ENCODE measurements at places on chromosomes 1 and 21. TPM values are rescaled to one million over a fixed set of nuclear protein-coding genes. Genes with fewer than 3 reads are reported as not detected.
A peak's percentile ranks its signal among the peaks of the same experiment; 100 is the strongest.

The OR2AK2 gene
- not detected for total RNA-seq

The OXCT2 gene
- 0.95 TPM for total RNA-seq

The FMO4 gene
- total RNA-seq: 2.7 TPM

The SLC44A5 gene
- total RNA-seq: 0.31 TPM

DNA sequence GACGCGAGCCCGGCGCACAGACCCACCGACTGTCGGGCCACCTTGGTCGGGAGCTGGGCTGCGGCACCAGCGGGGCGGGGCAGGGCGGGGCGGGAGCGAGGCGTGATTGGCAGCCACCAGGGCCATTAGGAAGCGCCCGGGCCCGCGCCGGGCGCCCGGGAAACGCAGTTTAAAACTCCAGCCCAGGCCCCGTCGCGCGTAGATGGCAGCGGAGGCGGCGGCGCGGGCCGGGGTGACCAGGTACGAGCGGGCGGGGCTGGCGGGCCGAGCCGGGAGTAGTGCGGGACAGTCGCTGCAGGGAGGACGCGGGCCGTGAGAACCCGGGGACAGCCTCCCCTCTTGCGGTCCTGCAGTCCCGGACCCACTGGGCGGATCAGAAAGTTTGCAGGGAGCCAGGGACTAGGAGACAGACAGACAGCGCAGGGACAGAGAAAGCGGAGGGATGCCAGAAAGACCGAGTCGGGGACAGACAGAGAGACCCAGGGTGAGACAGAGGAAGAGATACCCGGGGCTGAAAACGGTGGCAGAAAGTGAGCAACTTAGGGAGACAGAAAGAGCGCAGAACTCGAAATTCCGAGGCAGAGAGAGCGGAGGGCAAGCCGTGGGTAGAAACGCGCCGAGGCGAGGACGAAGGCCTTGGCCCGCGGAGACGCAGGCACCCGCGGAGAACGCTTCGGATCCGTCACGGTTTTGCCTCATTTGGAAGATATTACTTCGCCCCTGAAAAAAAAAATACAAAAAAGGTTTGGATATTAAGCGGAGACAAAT, at the start of gene DMBX1:
TSS of gene DMBX1 (plus strand) at position 199 of the 768 bp plus-strand sequence. CDS start 17,175 bp downstream, outside the sequence.
- H3K36me3 ChIP-seq: no peaks in the 10 kb centered on the region
- H3K4me1 ChIP-seq: peaks cover 5% of the 10 kb centered on the region

GRCh38 chr1:74512170-74512915, at the start of gene LRRC53:
Gene LRRC53 (minus strand): TSS chr1:74512611. CDS start chr1:74483349, 29,262 bp downstream.
- H3K27ac ChIP-seq: peak within 1 kb of the TSS; percentile 60
- no peak for DNase-seq
- H3K4me3 ChIP-seq: no peak within 1 kb of the TSS
- no peaks in the 10 kb centered on the region for H3K4me1 ChIP-seq
- H3K27me3 ChIP-seq: no peaks in the 10 kb centered on the region

DNA sequence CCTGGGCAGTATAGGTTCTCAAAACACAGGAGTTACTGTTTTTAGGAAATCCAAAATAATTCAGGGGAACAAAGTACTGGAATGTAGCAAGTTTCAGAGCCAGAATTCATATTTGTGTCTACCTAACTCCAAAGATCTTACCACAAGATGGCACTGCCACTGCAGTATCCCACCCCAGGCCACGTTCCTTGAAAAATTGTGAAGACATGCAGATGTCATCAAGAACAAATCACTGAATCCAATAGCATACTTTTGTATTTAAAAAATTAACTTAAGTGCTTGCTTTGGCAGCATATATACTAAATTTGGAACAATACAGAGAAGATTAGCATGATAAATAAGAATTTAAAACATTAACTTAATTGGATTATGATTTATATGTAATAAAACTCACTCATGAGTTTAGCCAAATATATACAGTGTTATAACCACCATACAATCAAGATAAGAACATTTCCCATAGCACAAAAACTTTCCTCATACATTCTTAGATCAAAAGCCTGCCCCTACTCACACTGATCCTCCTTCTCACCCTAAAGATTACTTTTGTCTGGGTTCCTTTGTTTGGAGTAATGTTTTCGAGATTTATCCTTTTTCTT, 209.9 kb downstream of the FAF1 start:
- DNase-seq: peak; percentile 22
- peaks cover 2% of the 10 kb centered on the region for H3K36me3 ChIP-seq
- no peak overlapping the region for H3K27ac ChIP-seq
- no peaks in the 10 kb centered on the region for H3K4me1 ChIP-seq

DNA sequence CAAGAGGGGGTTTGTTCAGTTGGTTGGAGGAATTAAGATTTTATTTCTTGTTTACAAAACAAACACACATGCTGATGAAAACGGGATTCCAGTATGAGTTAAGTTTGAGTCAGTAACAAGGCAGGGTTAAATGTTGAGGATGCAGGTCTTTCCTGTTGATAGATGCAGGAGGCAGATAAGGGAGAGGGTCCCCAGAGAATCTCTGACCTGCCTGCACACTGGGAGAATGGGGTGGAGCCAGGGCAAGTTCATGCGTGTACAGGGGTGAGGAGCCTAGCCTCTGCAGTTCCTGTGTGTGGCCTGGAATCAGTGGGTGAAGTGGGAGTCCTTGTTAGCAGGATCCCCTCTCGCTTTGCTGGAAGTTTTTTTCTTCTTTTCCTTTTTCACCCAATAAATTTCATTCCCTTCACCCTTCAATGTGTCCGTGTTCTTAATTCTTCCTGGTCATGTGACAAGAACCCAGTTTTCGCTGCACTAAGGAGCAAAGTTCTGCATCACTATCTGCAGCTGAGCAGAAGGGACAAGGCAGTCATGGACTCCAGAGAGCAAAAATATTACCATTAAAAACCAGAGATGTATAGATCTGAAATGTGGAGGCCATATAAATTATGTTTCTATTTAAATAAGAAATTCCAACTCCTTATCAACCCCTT, 69.9 kb upstream of the MARK1 start:
- DNase-seq: no peak
- H3K4me3 ChIP-seq: no peak overlapping the region
- H3K27ac ChIP-seq: no peak overlapping the region
- no peaks in the 10 kb centered on the region for H3K27me3 ChIP-seq

DNA sequence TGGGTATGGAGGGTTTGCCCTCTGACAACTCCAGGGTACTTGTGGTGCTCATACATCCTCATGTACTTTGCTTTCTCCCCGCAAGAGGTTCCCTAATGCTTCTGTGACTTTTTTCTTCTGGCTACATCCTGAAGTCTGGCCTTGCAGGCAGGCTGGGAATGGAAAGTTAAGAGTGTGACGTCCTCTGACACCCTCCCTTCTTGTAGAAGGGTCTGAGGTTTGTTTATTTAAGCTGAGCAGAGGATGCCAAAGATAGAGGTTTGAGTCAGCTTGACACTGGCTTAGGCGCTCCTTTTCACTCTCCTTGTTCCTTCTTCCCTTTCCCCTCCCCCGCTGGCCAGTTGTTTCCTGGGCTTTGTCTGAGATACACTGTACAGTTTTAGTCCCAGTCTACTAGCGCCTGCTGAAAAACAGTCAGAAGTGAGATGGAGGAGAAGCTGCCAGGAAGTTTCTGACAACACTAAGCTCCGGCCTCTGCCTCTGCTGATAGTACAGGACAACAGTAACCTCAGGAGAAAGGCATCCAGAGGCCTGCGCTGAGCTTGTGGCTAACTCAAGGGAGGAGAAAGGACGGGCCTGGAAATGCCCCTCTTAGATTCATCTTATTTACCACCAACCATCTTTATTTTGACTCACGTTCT, at the start of gene MACF1:
TSS of gene MACF1 (plus strand) at position 255 of the 641 bp plus-strand sequence. CDS start at position 583, 328 bp downstream.
- no peaks in the 10 kb centered on the region for H3K36me3 ChIP-seq
- peak; percentile 94 for DNase-seq
- H3K27me3 ChIP-seq: no peaks in the 10 kb centered on the region
- H3K4me3 ChIP-seq: no peak within 1 kb of the TSS
- peak within 1 kb of the TSS; percentile 91 for H3K27ac ChIP-seq

GRCh38 chr1:100628631-100629081, 90.7 kb downstream of the GPR88 start:
- no peaks in the 10 kb centered on the region for H3K36me3 ChIP-seq
- no peak overlapping the region for H3K4me3 ChIP-seq
- H3K27ac ChIP-seq: no peak overlapping the region

DNA sequence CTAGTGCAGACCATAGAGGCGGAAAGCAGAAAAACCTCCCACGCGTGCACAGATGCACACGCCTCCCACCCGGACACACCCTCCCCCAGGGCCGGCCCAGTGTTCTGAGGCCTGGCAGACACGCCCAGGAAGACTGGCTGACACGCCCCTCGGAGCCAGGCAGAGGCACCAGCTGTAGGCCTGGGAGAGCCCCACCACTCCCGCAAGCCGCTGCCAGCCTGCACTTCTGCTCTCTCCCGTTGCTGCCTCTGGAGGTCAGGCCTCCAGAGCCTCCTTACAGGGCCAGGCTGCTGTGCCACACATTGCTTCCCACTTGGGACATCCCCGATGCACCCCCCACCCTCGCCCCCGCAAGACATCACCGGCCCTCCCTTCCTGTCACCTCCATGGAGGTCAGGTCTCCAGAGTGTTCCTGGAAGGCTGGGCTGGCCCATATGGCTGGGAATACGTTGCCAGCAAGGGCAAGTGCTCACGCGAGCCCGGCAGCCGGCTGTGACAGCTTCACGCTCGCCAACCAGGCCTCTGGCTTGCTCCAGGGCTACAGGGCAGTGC, 40.4 kb downstream of the CASZ1 start:
- peaks cover 3% of the 10 kb centered on the region for H3K4me1 ChIP-seq
- DNase-seq: no peak
- no peaks in the 10 kb centered on the region for H3K27me3 ChIP-seq
- no peaks in the 10 kb centered on the region for H3K36me3 ChIP-seq
- no peak overlapping the region for H3K4me3 ChIP-seq
- H3K27ac ChIP-seq: peak overlapping the region; percentile 58

- no peak overlapping the region for H3K27ac ChIP-seq
- no peak overlapping the region for H3K4me3 ChIP-seq
- no peaks in the 10 kb centered on the region for H3K4me1 ChIP-seq
- H3K27me3 ChIP-seq: no peaks in the 10 kb centered on the region
- DNase-seq: no peak
- H3K36me3 ChIP-seq: no peaks in the 10 kb centered on the region
Observed at GRCh38 chr1:5338466-5338865, 653.8 kb downstream of the NPHP4 start.

GRCh38 chr1:46823151-46823550, 24.3 kb downstream of the CYP4B1 start:
- no peaks in the 10 kb centered on the region for H3K27me3 ChIP-seq
- no peak for DNase-seq
- H3K27ac ChIP-seq: no peak overlapping the region
- no peak overlapping the region for H3K4me3 ChIP-seq
- H3K36me3 ChIP-seq: no peaks in the 10 kb centered on the region
- no peaks in the 10 kb centered on the region for H3K4me1 ChIP-seq

GRCh38 chr1:196558411-196558810, 49.8 kb downstream of the KCNT2 start:
- no peaks in the 10 kb centered on the region for H3K4me1 ChIP-seq
- peak; percentile 30 for DNase-seq
- no peaks in the 10 kb centered on the region for H3K36me3 ChIP-seq

DNA sequence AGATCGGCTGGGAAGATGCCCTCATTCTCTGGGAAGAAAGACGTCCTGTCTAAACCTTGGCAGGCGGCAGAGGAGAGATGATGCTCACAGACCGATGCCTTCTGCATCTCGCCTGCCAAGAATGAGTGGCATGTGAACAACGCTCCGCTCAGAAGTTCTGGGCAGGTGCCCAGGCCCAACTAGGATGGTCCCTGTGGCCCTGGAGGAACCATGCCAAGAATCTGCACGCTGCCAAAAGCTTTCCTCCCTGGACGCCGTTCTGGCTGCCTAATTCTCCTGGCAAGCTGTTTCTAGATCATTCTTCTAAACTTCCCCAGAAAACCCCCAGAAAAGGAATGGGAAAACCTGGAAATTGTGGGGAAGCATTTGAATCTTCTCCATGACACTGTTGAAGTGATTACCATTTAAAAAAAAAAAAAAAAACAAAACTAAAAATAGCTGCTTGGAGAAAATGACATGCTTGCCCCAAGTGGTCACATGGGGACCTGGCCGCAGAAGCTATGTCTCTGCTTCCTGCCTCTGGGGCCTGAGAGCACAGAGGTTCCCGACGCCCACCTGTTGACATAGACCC, 440.9 kb downstream of the PRDM2 start:
- DNase-seq: peak; percentile 55
- no peak overlapping the region for H3K4me3 ChIP-seq
- H3K4me1 ChIP-seq: no peaks in the 10 kb centered on the region
- no peaks in the 10 kb centered on the region for H3K27me3 ChIP-seq
- H3K27ac ChIP-seq: no peak overlapping the region

DNA sequence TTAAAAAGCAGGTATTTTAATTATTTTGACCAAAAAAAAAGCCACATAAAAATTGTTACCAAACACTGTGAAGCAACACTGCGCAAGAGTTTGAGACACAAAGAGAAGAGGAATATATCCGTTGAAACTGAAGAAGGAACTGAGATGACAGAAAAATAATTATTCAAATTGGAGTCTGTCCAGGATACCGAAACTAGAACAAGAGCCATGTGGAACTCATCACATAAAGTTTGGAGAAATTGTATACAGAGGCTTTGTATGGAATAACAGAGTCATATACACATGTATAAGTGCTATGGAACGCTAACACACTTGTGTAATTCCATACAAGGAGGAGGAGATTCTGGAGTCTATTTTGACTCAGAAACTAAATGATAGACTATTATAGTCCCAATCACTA, 675.1 kb upstream of the ADGRL2 start:
- no peaks in the 10 kb centered on the region for H3K36me3 ChIP-seq
- H3K4me3 ChIP-seq: no peak overlapping the region
- H3K4me1 ChIP-seq: no peaks in the 10 kb centered on the region
- no peak overlapping the region for H3K27ac ChIP-seq

DNA sequence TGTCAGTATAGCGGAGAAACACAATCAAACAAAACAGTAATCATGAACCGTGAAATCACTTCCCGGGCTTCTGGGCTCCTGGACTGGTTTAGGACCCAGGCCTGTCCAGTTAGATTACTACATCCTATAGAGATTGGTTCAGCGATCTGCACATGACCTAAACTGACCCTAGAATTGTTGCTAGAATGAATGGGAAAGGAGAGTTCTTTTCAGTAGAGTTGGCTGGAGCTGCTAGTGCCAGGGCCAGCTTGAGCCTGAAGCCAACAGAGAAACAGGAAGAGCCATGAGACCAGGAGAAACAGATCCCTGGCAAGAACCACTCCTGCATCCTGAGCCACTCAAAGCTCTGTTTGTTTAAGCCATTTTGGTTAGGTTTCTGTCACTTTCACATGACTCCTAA, 474.3 kb upstream of the C1orf87 start:
- no peak overlapping the region for H3K4me3 ChIP-seq
- DNase-seq: no peak
- no peaks in the 10 kb centered on the region for H3K4me1 ChIP-seq
- no peaks in the 10 kb centered on the region for H3K36me3 ChIP-seq
- H3K27me3 ChIP-seq: no peaks in the 10 kb centered on the region
- no peak overlapping the region for H3K27ac ChIP-seq

GRCh38 chr1:161216945-161217712, 2.0 kb downstream of the FCER1G start:
- peaks cover 3% of the 10 kb centered on the region for H3K4me1 ChIP-seq
- peak overlapping the region; percentile 41 for H3K27ac ChIP-seq

All from lung (tissue), 17 donors.